Motor neuron (in vitro differentiated cells): ENCODE measurements at places on chromosomes 7 and 10.

GRCh38 chr7:8236780-8237407, 25.1 kb downstream of the ICA1 start:
- ATAC-seq = peak; percentile 50

DNA sequence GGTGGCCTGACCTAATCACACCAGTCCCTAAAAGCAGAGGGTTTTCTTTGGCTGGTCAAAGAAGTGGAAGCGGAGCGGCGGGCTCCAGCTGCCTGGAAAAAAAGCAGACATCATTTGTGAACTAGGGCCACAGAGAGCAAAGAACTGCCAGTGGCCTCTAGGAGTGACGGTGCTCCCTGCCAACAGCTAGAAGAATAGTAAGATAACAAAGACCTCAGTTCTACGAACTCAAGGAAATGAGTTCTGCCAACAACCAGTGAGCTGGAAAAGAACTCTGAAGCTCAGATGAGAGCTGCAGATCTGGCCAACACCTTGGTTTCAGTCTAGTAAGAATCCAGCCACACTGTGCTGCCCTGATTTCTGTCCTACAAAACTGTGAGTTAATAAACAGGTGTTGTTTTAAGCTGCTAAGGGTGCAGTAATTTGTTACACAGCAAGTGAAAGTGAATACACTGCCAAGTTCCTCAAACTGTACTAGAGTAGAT, 178.0 kb downstream of the SRPK2 start:
- no peak for ATAC-seq

DNA sequence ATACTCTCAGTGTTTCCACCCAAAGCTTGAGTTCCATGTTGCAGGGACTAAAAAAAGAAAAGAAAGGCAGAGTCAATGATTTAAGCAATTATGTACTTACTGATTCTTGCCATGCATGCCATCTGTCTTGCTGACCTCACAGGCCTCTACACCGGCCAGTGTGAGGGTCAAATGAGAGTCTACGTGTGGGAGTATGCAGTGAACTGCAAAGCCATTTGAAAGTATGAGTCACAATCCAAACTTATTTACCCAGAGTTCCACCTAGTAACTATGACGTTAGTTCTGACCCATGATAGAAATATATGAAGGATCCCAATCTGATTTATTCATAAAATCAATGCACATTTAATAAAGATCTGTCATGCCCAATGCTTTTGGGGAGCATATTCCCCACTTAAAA, 26.5 kb downstream of the PDE1C start:
- peak; percentile 41 for ATAC-seq

GRCh38 chr10:44316187-44316921, 68.5 kb downstream of the CXCL12 start:
- ATAC-seq = no peak

GRCh38 chr10:76632767-76633051, 1004.9 kb downstream of the KCNMA1 start:
- no peak for ATAC-seq

- no peak for ATAC-seq
Observed at GRCh38 chr7:36937754-36938563, 213.7 kb upstream of the AOAH start.

DNA sequence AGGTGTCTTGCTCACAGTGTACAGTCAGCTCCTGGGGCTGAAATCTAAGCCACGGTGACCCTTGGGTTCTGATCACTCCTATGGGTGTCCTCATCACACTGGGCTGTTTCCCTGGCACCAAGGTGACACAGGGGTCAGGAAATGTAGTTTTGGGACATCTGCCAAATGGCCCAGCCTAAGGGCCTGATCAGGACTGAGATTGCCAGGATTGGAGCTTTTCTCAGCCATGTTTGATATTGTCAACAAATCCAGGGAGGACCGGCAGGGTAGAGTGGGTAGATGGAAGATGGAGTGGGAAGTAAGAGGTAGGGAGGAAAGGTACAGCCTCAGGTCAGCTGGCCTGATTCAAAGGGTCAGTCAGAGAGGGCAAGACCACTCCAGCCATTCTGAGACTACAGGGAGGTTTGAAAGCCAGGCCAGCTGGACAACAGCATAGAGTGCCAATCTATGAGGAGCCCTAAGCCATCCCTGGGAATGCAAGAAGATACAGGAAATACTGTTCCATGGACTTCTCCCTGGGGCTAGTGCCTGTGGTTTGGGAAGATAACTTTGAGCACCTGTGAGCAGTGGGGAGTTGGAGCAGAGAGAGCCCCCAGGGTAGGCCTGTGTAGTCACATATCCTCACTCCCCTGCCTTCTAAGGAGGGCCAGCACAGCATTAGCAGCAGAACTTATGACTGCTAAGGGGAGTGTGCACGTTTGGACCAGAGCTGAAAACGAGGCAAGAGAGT, 377.3 kb upstream of the ZMIZ1 start:
- ATAC-seq = no peak

DNA sequence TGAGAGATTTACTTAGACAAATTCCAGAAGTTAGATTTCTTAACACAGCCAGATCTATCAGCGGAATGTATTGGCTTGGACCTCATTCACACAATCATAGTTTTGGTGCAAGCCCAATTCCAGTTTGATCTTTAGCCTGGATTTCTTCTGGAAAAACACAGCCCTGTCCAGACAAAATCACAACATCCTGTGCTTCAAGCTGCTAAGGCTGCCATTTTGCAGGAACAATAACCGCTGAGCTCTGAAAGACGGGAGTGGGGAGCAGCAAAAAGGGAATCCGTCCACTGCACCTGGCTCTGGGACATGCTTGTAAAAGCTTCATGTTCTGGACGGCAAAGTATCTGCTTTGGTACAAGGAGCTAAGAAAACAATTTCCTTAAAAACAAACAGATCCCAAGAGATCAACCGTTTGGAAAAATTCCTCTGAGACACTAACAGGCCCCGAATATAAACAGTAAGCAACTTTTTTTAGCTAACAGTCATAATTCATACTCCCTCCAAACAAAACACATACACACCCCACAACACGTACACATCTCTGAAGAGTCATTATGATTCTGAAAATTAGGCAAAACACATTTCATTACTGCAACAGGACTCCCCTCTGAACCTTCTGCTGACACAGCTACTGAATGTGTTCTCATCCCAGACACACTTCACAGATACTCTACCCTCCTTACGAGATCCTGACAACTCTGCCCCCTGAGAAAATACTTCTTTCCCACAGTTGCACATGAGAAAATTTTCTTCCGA, 32.4 kb downstream of the ITIH5 start:
- ATAC-seq = no peak

DNA sequence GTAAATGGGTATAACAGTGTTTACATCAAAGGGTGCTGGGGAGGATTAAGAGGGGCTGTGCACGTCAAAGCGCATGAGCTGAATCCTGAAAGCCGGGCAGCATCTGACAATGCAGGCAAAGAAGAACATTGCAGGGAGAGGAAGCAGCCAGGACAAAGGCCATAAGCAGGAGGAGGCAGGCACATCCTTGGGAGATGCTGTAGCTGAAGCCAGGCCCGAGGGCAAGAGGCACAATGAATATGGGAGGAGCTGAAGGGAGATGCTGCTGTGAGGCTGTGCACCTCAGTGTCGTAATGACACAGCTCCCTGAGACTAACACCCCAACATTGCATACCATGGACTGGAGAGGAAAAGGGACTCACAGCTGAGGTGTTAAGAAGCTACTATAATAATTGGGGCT, 129.2 kb downstream of the BTAF1 start:
- ATAC-seq = no peak

- no peak for ATAC-seq
Observed at GRCh38 chr7:47032536-47032908, 549.4 kb downstream of the TNS3 start.

DNA sequence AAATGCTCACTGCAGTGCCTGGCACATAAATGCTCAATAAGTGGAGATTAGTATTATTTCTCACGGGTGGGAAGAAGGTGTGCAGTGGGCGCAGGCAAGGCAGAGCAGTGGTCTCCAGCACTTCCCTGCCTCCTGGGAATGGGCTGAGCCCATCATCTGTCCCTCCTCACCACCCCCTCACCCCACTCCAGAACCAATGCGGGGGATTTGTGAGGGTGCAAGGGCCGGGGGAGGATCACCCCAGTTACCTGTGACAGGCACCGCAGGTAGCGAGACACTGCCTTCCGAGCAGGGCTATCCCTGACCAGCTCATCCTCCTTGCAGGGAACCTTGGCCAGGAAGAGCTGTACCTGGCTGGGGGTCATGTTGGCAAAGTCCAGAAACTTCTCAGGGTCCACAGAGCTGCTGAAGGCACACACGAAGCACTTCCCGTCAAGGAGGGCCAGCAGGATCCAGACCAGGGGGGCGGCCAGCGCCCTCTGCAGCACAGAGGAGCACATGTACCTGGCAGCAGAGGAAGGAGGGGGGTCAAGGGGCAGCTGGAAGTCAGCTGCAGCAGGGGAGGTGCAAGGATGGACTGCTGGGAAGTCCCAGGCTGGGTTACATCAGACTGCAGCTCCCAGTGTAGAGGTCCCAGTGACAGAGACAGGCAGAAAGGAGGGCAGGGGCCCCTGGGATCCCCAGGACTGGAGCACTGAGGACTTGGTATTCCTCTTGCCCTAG, 2.8 kb downstream of the CALHM3 start:
- peak; percentile 93 for ATAC-seq

DNA sequence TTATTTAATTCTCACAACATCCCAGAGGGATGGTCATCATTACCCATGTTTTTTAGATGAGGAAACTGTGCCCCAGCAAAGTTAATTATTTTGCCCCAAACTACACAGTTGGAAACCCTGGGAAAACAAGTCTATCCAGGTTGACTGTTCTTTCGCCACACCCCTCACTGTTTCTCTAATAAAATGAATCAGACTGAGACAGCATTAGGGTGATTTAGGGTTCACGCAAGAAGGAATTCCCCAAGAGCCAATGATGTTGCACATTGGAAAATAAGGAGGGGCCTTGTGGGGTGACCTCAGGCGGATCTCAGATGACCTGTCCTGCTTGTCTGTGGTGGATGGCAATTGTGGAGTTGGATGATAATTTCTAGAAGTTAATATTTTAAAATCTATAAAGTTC, 135.7 kb upstream of the TBX20 start:
- ATAC-seq = no peak

DNA sequence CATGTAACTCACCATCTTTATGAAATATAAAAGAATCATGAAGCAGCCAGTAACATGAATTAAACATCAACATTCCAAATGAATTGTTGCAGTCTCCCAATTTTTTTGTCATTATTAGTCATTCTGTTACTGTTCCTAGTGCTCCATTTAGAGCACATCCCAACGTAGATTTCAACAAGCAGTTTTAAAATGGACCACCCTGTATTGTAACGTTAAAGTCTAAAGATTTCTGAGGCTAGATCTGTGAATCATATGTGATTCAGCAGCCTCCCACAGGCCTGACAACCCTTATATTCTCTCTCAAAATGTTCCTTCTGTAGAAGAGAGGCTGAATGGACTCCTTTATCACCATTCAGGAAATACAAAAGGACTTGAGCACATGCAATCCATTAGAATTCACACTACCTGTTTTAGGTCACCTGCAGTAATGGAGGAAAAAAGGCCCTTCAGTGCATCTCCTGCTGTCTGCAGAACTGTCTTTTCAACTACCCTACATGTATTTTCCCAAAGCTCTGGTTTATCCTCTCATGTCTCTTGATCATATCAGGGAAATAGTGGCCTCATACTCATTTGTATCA, 81.4 kb downstream of the CACNA2D1 start:
- ATAC-seq = no peak

DNA sequence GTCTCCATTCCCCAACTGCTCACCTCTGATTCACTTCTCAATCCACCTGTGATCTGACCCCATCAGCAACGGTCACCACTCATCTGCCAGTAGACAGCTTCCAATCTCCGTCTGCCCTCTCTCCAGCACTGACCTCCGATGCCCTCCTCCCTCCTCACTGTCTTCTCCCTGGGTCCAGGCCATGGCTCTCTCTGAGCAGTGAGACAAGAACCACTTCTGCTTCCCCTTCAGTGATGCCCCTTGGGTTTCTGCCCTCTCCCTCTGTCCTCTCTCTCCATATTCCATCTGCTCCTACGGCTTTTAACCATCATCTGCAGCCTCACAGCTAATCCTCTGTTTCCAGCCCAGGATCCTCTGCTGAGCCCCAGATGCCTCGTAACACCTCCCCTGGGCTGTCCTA, 55.5 kb upstream of the OPALIN start:
- ATAC-seq = no peak

DNA sequence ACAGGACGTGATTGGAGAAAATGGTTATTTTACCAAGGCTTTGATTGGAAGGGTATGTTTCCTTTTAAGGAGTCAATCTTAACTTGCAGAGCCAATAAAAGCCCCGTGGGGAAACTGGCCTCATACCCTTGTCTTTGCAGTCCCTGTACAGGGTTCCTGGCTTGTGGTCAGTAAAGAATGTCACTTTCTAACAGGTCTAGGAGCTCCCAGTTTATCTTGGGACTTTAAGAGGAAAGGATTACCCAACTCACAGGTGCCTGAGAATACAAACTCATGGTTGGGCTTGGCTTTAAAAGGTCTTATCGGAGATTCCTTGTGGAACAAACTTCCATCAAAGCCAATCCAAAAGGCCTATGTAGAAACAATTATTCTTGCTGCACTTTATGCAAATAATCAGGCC, 221.8 kb downstream of the PHF14 start:
- ATAC-seq = no peak

DNA sequence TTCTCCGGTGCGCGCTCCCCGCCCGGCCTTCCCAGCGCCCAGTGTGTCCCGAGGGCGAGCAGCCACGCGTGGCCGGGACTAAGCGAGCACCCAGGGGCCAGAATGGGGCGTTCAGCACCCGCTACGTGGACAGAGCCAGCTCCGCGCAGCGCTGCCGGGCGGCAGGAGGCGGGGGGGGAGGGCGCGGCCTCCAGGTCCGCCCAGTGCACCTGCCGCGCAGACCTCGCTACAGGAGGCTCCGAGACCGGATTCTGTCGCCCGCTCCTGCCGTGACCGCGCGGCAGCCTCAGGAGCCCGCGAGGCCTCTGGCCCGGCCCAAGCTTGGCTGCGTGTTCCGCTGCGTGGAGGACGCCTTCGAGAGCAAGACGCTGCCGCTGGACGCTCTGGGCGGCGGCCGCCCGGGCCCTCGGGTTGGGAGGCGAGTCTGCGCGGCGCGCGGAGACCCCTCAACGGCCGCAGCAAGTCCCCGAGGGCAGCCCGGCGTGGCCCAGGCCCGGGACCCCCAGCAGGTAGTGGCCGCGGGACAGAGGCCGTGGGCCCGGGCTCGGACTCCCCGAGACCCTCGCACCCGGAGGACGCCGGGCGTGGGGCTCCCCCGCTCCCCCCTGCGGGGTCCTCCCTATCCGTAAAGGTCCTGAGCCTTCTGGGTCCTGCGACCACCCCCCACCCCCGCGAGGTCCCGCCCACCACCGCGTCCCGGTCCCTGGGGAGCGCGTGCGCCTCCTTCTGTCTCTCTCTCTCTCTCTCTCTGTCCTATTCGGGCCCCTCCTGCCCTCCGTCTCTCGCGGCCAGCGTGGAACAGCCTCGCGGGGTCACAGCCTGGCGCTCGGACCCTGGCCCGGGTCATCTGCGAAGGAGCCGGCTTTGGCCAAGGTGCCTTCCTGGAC, 904 bp upstream of the DPYSL4 start:
- ATAC-seq = peak; percentile 60

DNA sequence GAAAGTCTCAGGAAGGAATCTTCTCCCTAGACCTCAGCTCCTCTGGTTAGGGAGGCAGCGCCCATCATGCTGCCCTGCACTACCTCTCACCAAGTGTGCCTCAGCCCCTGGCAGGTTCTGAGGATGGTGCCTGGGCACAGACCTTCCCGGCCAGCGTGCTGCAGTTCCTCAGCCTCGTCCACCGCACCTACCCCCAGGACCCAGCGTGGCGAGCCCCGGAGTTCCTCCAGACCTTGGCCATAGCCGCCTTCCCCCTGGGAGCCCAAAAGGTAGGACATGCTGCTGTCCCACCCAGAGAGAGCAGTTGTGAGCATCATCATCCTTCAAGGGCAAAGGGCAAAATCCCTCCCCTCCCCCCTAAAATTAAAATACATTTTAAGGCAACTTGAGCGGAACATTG, 122.5 kb downstream of the LRRC18 start:
- ATAC-seq = no peak
